A549 treated with Hydrocortisone at 1 μM for 4 hours (cell line): ENCODE measurements at places on chromosomes 6 and 20. TPM values are rescaled to one million over a fixed set of nuclear protein-coding genes. Genes with fewer than 3 reads are reported as not detected.

GRM1 gene
- 0.02 to 0.05 TPM (median 0.02 TPM) in 3 of 5 replicates, not detected in the others for total RNA-seq

PPP1R14C gene
- 2.4 to 3.4 TPM (median 2.8 TPM) in 5 replicates for total RNA-seq

SSTR4 gene
- 0.32 to 0.60 TPM (median 0.49 TPM) in 5 replicates for total RNA-seq

GOPC gene
- total RNA-seq: 14.0 to 21.9 TPM (median 16.2 TPM) in 5 replicates

CFAP61 gene
- total RNA-seq: 0.20 to 0.80 TPM (median 0.47 TPM) in 5 replicates

MOXD1 gene
- 1.3 to 2.7 TPM (median 1.5 TPM) in 5 replicates for total RNA-seq

CD24 gene
- 242 to 318 TPM (median 301 TPM) in 5 replicates for total RNA-seq

BFSP1 gene
- total RNA-seq: 3.8 to 4.6 TPM (median 4.3 TPM) in 5 replicates

CYP24A1 gene
- total RNA-seq: 58.6 to 103 TPM (median 91.3 TPM) in 5 replicates

GSTA2 gene
- total RNA-seq: 0.10 TPM in 1 of 5 replicates, not detected in the others

EEF1A2 gene
- total RNA-seq: 142 to 176 TPM (median 148 TPM) in 5 replicates

SYCP2 gene
- 0.15 to 0.91 TPM (median 0.30 TPM) in 5 replicates for total RNA-seq

DAAM2 gene
- 0.09 to 0.52 TPM (median 0.13 TPM) in 5 replicates for total RNA-seq

MYB gene
- 0.59 to 1.2 TPM (median 0.95 TPM) in 5 replicates for total RNA-seq

SRPK1 gene
- 24.9 to 54.2 TPM (median 29.4 TPM) in 5 replicates for total RNA-seq

MYH7B gene
- 0.02 to 0.12 TPM (median 0.09 TPM) in 5 replicates for total RNA-seq

VGLL2 gene
- total RNA-seq: not detected in 5 replicates

PGBD1 gene
- 4.5 to 5.7 TPM (median 5.1 TPM) in 5 replicates for total RNA-seq
